ENCODE measurements at places on chromosomes 1 and 21. TPM values are rescaled to one million over a fixed set of nuclear protein-coding genes. Genes with fewer than 3 reads are reported as not detected.

Gene LRRC71
- total RNA-seq, result 0.42 TPM

Gene CADM3
- total RNA-seq, result 41.2 TPM

Gene ARMH1
- 1.5 TPM for total RNA-seq

Gene LDLRAD1
- not detected for total RNA-seq

- H3K27ac ChIP-seq, result no peak overlapping the region
- no peaks in the 10 kb centered on the region for H3K4me1 ChIP-seq
- H3K4me3 ChIP-seq, result no peak overlapping the region
- DNase-seq, result no peak
Observed at GRCh38 chr1:43902058-43902831, 31.4 kb upstream of the ARTN start.

- H3K27me3 ChIP-seq, result peaks cover 2% of the 10 kb centered on the region
- H3K36me3 ChIP-seq, result no peaks in the 10 kb centered on the region
- no peaks in the 10 kb centered on the region for H3K4me1 ChIP-seq
- no peak overlapping the region for H3K27ac ChIP-seq
Observed at GRCh38 chr1:57164584-57164983, 198.8 kb upstream of the C8B start.

- DNase-seq, result no peak
- H3K36me3 ChIP-seq, result no peaks in the 10 kb centered on the region
- no peaks in the 10 kb centered on the region for H3K4me1 ChIP-seq
- H3K4me3 ChIP-seq, result no peak overlapping the region
- H3K27me3 ChIP-seq, result no peaks in the 10 kb centered on the region
Observed at GRCh38 chr21:40680311-40680710, 166.6 kb downstream of the DSCAM start.

Data from aorta (tissue), 5 donors.